ENCODE measurements at places on chromosomes 5 and 9.

DNA sequence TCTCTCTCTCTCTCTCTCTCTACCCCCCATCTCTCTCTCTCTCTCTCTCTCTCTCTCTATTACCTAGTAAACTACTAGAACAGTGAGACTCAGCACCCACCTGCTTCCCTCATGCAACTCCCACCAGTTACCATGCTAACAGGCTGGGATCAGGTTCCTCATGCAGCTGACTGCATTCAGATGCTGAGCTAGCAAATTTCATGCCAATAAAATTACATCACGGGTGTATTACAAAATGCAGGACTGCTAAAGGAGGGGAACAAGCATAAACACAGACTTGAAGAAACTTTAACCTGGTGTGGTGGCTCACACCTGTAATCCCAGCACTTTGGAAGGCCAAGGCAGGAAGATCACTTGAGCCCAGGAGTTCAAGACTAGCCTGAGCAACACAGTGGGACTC lies 76.0 kb downstream of the CEMIP2 start:
- DNase-seq = no peak

DNA sequence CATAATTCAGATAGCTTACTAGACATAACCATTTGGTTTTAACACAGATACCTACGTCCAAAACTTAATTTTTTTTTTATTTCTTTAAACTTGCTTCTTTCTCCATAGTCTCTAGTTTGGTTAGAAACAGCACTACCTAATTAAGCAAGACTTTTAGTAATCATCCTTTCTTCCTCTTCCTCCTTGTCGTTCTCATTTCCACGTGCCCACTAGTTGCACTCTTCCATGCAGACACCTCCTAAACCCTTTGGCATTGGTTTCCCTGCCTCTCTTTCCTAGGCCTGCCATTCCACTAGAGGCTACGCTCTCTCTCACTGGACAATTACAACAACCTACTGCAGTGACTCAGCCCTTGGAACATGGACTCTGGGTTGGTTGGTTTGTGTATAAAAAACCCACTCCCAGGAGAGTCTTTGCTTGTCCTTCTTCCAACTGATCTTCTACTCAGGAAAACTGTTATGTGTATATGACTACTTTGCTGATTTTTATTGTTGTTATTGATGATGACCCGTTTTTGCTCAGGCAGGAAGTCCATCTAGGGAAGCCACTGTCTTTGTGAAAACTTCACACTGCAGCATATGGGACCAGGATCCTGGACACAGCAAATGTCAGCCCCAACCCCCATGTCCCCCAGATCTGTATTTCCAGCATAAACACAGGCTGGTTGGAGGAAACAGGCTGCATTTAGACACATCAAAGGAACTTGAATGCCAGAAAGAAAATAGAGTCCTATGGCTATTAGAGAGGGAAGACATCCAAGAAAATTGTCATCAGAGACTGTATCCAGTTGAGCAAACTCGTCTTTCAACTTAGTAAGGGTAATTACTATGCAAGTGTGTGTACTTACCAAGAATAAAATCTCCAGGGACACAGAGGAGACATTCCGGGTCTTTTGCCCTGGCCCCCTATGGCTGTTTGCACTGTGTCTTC lies 503.2 kb downstream of the GADD45G start:
- DNase-seq = no peak

- DNase-seq = no peak
Observed at GRCh38 chr9:16398691-16399090, 471.8 kb downstream of the BNC2 start.

- DNase-seq = no peak
Observed at GRCh38 chr9:91103931-91104330, 257.8 kb downstream of the AUH start.

GRCh38 chr9:86488794-86489193 lies 134.6 kb upstream of the TUT7 start:
- no peak for DNase-seq

GRCh38 chr5:17021602-17021932 lies 85.5 kb upstream of the MYO10 start:
- no peak for DNase-seq

- peak; percentile 66 for DNase-seq
Observed at GRCh38 chr5:115551415-115551814, 6.8 kb upstream of the FEM1C start.

DNA sequence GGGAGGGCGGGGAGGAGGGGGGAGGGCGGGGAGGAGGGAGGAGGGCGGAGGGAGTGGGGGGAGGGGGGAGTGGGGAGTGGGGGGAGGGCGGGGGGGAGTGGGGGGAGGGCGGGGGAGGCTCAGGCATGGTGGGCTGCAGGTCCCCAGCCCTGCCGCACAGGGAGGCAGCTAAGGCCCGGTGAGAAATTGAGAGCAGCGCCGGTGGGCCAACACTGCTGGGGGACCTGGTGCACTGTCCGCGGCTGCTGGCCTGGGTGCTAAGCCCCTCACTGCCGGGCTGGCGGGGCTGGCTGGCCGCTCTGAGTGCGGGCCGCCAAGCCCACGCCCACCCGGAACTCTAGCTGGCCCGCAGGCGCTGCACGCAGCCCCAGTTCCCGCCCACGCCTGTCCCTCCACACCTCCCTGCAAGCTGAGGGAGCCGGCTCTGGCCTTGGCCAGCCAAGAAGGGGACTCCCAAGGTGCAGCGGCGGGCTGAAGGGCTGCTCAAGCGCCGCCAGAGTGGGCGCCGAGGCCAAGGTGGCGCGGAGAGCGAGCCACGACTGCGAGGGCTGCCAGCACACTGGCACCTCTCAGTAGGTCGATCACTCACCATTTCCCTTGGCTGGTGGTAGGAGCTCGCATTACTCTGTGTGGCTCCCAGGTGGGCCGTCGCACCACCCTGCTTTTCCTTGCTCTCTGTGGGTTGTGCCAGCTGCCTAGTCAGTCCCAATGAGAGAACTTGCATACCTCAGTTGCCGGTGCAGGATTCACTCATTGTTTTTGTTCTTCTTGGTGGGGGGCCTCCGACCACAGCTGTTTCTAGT lies 160.2 kb downstream of the CNTLN start:
- DNase-seq = no peak

- no peak for DNase-seq
Observed at GRCh38 chr5:15326932-15327331, 173.0 kb upstream of the FBXL7 start.

- no peak for DNase-seq
Observed at GRCh38 chr5:169426784-169427183, 125.8 kb upstream of the SLIT3 start.

DNA sequence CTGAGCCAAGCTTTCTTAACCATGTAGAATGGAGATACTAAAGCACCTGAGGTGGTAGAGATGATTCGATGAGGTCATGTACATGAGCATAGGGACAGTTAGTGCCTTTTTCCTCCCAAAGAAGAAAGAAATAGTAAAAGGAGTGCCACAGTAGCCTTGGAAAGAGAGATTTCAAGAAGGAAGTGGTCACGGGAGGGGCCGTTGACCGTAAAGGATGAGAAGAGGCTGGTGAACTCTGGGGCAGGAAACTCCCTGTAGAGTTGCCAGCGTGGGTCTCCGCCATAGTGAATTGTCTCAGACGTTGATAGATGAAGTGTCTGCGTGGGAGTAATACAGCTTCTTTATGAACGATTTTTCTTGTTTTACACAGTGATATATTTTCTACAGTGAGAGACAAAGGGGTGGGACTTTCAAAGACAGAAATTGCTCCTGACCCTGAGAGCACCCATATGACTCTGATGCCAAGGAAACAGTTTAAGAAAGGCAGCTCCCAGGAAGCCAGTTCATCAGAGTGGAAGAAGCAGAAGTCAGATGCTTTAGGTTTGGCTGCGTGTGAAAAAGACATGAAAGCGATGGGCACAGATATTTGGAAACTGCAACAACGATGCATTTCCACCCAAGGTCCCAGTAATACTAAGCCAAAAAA lies 41.3 kb downstream of the UGCG start:
- peak; percentile 68 for DNase-seq

DNA sequence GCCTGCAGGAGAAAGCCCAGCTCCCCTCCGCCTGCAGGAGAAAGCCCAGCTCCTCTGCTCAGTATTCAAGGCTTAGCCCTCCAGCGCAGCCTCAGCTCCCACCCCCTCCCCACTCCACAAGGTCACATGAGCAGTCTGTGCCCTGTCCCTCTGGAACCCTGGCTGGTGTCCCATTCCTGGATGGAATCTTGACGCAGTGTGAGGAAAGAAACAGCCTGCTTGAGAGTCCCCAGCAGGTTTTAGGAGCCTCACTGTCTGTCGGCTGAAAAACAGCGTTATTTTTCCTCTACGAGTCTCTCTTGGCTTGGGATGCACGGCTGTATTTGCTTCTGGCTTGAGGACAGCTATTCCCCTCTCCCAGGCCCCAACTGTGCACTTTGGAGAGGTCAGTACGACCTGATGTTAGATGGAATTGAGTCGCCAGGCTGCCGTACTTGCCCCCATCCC lies 210.1 kb upstream of the TRIM32 start:
- no peak for DNase-seq

GRCh38 chr5:34531751-34532360 lies 124.3 kb upstream of the RAI14 start:
- DNase-seq = no peak

DNA sequence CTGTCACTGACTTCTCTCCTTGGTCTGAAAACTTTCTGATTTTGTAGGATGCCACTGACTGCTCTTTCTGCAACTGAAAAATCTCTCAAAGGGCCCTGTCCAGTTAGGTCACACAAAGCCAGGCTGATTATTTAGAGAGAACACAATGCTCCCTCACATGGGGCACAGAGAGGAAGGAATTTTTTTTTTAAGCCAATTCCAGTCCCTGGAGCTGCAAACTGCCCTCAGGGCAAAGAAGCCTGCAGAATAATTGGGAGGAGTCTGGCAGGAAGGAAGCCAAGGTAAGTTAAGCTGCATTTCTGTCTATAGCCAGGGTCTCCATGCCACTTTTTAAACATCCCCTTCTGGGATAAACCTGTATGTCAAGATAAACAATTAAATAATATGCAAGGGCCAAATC lies 305.5 kb downstream of the ZSWIM6 start:
- no peak for DNase-seq

DNA sequence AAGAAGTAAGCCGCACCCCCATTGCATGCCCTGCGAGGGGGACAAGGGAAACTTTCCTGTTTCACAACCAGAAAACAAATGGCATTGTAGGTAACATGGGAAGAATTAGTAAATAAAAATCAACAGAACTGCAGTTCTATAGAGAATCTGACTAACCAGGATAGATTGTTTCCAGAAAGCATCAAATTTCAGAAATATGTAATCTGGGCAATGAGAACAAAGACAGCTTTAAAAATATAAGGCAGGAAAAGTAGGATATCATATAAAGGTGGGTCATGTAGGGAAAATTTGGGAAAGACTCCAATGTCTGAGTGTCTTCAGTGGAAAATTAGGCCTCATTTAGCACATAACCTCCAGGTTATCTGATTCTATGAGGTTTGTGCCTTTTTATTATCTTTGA lies 58.3 kb upstream of the RANBP6 start:
- no peak for DNase-seq

GRCh38 chr9:121992571-121993212 lies 100.4 kb downstream of the TTLL11 start:
- no peak for DNase-seq

DNA sequence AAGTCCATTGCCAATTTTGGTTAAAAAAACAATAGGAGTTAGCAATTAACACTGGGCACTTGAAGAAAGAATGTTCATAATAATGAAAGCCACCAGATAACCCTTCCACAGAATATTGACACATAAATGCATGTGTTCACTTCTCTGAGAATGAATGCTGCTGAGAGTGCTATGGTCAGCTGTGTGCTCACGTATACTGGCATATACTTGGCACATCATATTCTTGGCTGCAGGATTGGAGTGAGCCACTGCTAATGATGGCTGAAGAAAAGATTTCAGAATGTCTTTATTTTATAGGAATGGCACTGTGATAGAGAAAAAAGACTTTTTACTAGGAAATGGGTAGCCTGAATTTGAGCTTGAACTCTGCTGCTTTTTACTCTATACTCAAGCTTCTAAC lies 46.0 kb upstream of the SMARCA2 start:
- no peak for DNase-seq

GRCh38 chr9:93900971-93901861 lies 53.9 kb downstream of the BARX1 start:
- DNase-seq = peak; percentile 9

- no peak for DNase-seq
Observed at GRCh38 chr9:114467226-114467750, 38.0 kb downstream of the WHRN start.

DNA sequence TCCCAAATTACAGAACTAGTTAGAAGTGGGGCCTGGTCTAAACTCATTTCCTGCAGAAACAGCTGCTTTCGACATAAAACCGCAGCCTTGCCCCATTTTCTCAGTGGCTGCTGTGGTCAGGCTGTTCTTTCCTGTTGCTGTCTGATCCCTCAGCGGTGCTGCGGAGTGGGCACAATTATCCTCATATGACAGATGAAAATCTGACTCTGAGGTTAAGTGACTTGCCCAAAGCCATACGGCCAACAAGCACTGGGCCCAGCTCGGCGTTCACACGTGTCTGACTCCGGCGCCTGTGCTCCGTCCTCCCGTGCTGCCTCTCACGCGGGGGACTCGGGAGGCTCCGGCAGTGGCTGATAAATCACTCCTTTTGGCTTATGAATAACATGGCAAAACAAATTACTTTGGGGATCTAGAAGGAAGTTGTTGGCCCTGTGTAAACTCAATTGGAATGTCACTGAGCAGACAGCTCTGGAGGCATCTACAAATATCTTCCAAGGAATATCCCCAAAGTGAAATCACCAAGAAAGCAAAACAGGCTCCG lies 142.6 kb upstream of the LMX1B start:
- DNase-seq = no peak

DNA sequence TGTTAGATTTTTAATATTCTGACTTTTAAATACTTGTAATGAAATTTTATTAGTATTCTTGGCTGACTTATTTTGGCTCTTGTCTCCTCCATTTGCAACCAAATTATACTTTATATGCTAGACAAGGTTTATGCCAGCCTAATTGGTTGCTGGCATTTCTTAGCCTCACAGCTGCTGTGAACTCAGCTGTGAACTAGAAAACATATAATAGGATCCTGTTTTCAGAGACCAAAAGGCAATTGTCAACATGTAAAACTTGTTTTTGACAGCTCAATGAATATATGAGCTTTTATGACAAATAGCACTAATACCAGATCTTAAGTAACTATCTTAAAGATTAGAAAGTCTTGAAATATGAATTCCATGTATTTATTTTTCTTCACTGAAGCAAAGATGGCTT lies 25.9 kb downstream of the KIF2A start:
- DNase-seq = no peak

DNA sequence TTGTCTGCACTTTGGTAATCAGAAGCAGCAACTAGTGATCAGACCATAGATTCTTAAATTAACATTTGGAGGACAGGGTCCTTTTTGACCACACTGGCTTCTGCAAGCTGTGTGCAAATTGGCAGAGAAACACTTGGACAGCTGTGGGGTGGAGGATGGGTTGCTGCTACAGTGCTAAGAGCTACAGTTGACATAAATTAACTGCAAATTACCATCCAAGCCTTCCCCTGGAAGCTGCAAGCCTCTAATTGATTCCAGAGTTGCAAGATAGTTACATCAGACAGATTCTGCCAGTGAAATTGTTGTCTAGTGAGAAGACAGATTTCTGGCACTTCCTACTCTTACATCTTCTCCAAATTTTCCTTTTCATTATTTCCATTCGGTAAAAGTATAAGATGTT lies 517.7 kb downstream of the DIRAS2 start:
- no peak for DNase-seq
